ENCODE measurements at places on chromosomes 16 and 17. TPM values are rescaled to one million over a fixed set of nuclear protein-coding genes. Genes with fewer than 3 reads are reported as not detected.

Gene ELMO3
- total RNA-seq: 1.9 TPM

Gene TBC1D28
- total RNA-seq: not detected

Gene TNFRSF17
- not detected for total RNA-seq

Gene GOSR2
- 39.7 TPM for total RNA-seq

Gene GSDMA
- total RNA-seq: not detected

Gene RPH3AL
- 39.4 TPM for total RNA-seq

Gene SLFN13
- 5.2 TPM for total RNA-seq

Measured in A549 treated with ZK216348 at 1 μM for 4 hours (cell line).